PC-3 (cell line): ENCODE measurements at places on chromosomes 6 and 20. TPM values are rescaled to one million over a fixed set of nuclear protein-coding genes. Genes with fewer than 3 reads are reported as not detected.

- no peak for DNase-seq
These were observed 178.2 kb downstream of the CDH4 start for GRCh38 chr20:61430228-61430624.

GRCh38 chr6:148885925-148886845 is 139.4 kb downstream of the UST start:
- DNase-seq = no peak

The DPPA5 gene
- not detected in 2 replicates for total RNA-seq

GRCh38 chr6:169183233-169183632 is 70.4 kb downstream of the THBS2 start:
- DNase-seq = no peak

- DNase-seq = no peak
These were observed 62.0 kb downstream of the EZR start for GRCh38 chr6:158756977-158757752.

DNA sequence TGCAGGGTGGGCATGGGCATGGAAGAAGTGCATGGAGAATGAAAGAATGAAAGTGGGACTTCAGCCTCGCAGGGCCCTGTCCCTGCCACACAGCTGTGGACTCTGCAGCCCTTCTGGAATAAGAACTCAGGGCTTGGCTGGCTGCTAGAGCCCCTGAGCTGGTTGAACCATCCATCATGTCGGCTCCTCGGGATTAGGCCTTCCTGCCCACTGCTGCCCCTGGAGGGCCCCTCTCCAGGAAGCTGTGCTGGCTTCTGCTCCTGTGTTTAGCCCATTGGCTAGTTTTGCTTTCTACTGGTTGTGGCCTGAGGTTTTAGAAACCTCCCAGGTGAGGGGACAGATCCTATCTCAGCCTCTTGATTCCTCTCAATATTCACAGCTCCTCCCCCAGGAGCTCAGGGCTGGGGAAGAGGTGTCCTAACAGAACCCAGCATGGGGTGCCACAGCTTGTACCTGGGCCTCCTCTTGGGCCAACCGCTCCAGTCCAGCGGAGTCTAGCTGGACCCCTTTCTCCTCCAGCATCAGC is 7.9 kb downstream of the AARS2 start:
- DNase-seq = no peak

- DNase-seq = peak; percentile 94
These were observed 124.2 kb downstream of the LY86 start for GRCh38 chr6:6712449-6713403.

The CCN5 gene
- 0.26 TPM in 1 of 2 replicates, not detected in the other for total RNA-seq

DNA sequence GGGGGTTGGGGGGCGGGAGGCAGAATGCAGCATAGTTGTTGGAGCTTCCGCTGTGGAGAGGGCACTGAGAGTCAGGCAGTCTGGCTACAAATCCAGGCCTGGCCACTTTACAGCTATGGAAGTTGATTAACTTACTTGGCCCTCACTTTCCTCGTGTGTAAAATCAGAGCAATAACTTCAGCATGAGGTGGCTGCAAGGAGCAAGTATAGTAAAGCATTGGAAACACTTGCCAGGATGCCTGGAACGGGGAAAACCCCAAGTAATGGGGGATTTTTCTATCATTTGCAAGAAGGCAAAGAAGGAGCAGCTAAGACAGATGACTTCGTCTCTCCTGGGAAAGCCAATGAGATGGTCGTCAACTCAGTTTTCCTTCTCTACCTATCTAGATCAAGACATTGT is 35.8 kb downstream of the AGPAT4 start:
- DNase-seq = no peak

The KCNS1 gene
- not detected in 2 replicates for total RNA-seq
